ENCODE measurements at places on chromosomes 16 and 17.

DNA sequence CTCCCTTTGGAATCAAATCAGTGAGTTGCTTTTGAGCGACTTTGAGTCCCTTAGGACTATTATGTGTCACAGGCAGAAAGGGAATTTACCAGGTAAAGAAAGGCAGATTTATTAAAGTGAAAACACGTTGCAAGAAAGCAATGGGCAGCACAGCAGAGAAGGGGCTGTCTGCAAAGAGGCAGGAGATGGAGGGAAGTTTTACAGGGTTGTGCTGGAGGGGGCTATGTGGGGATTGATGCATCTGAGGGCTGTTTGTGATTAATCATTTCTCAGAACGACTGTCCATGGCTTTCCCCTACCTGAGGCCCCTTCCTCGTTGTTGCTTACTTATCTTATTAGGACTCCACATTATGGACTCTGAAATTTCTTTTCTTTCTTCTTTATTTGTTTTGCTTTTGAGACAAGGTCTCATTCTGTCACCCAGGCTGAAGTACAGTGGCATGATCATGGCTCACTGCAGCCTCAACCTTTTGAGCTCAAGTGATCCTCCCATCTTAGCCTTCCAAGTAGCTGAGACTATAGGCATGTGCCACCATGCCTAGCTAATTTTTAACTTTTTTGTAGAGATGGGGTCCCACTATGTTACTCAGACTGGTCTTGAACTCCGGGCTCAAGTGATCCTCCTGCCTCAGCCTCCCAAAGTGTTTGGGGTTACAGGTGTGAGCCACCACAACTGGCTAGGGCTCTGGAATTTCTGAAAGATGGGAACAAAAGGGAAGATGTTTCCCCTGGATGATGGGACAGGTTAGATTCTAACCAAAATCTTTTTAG lies 5.5 kb downstream of the WWP2 start:
- DNase-seq = no peak

DNA sequence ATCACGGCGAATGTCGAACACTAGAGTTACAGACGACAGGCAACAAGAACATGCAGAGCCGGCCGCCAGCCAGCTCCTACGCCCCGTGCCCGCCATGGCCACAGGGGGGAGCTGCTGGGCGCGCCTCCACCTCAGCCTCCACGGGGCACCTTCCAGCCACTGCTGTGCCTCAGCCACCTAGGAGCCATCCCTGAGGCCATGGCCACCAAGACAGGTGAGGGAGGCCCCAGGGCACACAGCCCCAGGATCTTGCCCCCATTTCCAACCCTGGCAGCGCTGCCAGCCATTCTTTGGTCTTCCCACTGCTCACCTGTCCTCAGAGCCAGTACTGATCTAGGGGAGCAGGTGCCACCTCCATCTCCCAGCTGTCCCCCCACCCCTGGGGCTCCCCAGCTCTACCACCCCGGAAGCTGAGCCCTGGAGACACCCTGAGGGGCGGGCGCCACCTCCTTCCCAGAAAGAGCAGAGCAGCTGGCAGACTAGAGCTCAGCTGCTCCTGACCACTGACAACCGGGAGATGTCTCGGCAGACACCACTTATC lies 11.8 kb downstream of the GNPTG start:
- peak; percentile 4 for DNase-seq

GRCh38 chr17:1992541-1992940 lies 32.6 kb downstream of the RTN4RL1 start:
- DNase-seq = no peak

DNA sequence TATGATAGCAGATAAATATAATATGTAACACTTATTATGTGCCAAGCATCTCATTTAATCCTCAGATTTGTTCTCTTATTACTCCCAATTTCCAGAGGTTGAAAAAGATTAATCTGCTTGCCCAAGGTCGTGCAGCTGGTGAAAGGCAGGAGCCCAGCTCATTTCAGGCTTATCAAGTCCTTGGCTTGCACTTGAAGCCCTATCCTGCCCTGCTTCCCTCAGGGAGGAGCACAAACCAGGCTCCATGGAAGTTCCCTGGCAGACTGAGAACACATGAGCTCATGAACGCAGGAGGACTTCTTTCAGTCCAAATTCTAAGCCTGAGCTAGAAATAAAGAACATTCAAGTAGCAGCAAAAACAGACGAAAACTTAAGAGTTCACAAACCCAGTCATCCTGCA lies 74.8 kb downstream of the USP31 start:
- DNase-seq = no peak

GRCh38 chr16:14609716-14610115 lies 20.3 kb downstream of the PARN start:
- no peak for DNase-seq

DNA sequence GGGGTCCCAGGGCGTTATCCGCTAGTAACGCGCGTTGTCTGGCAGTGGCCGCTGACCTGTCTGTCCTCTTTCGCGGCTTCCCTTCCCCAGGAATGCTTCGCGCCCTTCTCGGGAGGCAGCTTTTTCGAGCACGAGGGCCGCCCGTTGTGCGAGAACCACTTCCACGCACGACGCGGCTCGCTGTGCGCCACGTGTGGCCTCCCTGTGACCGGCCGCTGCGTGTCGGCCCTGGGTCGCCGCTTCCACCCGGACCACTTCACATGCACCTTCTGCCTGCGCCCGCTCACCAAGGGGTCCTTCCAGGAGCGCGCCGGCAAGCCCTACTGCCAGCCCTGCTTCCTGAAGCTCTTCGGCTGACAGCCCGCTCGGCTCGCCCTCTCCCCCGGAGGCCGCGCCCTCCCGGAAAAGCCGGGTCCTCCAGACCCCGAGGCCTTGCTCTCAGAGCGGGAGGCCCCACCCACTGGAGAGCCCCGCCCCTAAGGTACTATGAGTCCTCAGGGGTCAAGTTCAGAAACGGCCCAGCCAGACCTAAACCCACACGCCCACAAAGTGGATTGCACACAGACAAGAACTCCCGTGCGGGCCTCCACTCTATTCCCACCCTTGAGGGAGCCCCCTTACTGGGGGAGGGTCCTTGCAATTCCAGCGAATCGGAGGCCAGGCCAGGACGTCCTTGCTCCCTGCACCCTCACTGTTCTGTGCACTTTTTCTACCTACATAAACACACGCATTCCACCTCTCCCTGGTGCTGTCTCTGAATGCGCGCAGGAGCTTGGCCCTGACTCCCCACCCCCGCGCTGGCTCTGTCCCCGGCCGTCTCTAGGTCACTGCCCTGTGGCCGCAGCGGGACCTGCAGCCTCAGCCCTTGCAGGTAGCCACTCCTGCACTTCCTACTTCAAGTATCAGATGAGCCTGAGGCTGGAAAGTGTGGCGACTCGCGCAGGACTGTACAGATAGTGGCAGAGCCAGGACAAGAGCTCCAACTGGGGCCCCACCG lies 5.4 kb upstream of the SLC5A2 start:
- no peak for DNase-seq

GRCh38 chr16:24731722-24732419 lies 2.4 kb downstream of the TNRC6A start:
- DNase-seq = no peak

- DNase-seq = no peak
Measured at GRCh38 chr17:50562242-50563091, 2.0 kb downstream of the CACNA1G start.

GRCh38 chr16:11740567-11740966 lies 2.1 kb downstream of the TXNDC11 start:
- no peak for DNase-seq

DNA sequence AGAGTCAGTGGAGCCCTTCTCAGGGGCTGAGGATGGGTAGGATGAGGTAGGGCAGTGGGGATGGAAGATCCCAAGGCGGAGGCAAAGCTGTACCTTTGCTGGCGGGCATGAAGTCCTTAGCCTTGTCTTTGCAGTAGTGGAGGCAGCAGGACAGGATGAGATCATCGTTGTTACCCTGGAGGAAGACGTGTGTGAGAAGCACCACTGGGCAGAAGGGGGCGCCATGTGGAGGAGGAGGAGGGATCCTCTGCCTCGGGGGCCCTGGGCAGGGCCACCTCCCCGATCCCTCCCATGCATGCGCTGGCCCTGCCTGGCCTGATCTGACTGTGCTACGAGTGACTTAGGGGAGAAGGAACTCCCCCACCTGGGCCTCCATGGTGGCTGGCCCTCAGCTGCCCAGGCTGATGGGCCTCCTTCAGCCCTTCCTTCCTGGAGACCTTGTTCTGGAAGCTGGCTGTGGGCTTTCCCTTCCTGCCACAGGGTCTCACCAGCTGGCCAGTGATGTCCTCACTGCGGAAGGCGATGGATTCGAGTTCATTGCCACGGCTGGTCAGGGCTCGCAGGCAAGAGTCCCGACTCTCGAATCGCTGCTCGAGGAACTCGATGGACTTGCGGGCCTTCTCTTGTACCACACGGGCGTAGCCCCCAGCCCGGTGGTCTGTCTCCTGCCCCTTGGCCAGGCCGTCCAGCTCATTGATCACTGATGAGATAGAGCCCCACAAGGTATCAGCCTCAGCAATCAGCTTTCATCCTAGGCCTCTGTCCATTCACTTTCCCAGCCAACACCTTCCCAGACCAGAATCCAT lies 10.3 kb downstream of the HIC1 start:
- no peak for DNase-seq

DNA sequence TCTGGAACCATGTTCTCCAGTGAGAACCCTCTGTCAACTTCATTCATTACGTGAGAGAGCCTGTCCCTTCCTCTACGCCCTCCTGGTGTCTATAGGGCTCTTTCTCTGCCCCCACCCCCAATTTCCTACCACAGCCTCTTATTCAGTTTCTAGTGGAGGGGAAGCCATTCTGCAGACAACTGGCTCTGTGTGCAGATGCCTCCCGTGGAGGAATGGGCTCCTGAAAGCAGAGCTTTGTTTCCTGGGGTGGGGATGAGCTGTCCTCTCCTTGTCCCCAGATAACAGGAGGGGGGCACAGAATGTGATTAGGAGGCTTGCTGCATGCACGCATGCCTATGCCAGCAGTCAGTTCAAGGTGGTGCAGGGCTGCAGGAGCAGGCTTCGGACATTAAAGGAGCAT lies 31.6 kb downstream of the MMP15 start:
- DNase-seq = no peak

DNA sequence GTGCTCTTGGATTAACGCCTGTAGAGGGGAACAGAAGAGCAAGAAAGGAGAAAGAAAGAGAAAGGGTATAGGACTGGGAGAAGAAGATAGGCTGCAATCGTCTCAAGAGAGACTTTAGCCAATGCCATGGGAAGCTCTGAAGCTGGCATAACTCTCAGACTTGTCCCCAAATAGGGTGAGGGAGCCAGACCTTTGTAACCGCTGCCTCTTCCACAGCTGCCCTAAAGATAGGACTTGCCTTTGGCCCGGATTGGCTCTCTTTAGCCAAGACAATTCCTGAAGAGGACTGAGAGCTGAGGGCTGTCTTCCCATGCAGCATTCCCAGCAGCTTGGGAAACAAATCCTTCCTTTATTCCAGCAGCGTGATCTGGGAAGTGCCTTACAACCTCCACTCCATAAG lies 20.8 kb upstream of the MMD start:
- DNase-seq = no peak

DNA sequence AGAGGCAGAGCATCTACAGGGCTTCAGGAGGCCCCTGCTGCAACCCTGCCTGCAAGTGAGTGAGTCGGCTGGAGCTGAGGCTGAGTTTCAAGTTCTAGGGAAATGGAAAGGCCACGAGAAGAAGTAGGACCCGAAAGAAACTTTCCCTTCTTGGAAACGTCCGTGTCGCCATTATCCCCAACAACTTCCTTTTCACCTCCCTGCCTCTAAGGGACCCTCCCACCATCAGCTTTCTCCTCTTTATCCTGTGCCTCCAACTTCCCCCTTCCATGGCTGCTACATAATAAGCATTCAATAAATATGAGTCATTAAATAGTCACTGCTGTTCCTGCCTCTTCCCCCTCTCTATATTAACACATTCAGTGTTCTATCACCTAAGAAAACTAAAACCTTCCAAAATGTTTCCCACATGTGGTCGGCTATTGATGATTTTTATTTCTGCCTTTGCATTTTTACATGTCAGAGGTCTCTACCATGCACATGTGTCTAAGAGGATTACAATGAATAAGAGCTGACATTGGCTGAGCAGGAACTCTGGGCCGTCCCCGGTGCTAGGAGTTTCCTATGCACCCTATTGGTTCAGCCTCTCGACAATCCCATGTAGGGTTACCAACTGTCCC lies 115.9 kb upstream of the TNRC6C start:
- no peak for DNase-seq

GRCh38 chr17:45104029-45104428 lies 28.3 kb downstream of the PLCD3 start:
- no peak for DNase-seq

DNA sequence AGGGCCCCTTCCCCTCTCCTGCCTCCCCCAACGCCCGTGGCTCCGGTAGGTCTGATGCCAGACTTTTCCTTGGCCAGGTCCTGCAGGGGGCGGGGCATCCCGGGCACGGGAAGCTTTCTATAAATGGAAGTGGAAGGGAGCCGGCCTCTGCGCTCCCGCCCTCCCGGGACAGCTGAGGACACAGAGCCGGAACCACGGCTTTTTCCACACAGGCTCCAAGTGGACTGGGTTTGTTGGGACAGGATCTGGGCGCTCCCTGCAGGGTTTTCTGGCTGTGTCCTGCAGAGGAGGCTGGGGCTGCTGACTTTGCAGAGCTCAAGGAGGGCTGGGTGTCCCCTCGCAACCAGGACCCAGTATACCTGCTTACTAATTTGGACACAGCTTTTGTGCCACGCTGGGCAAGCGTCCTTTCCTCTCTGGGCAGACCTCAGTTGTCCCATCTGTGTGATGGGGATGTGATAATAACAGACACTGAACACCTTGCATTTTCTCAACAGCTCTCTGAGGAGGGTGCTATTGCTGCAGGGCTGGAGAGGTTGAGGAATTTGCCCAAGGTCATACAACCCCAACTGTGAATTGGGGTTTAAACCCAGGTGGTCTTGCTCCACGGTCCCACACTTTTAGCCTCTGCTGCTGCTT lies 1.8 kb downstream of the TNS4 start:
- DNase-seq = peak; percentile 44

DNA sequence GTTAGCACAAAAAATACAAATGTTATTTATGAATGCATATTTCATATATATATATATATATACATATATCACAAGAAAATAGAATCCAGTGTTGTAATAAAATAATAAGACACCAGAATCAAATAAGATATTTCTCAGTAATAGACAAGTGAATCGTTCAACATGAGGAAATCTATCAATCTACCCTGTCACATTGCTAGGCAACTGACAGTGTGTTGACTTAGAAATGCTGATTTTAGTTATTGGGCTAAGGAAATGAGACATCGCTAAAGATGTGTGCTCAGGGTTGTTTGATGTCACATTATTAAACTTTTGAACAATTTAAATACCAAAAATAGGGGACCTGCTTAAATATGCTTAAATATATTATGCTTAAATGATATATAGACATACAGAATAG lies 49.9 kb upstream of the DNAH9 start:
- DNase-seq = no peak

DNA sequence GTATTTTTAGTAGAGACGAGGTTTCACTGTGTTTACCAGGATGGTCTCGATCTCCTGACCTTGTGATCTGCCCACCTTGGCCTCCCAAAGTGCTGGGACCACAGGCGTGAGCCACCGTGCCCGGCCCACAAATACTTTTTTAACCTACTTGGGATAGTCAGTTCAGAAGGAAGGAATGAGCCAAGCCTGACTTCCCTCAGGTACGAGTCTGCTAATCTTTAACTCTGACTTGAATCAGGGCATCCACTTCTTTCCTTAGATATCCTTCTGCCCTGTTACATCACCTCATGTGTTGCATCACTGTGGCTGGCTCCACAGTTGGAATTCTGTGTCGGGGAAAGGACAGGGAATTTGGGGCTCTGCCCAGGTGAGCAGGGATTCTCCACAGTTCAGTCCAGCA lies 120.8 kb downstream of the MSI2 start:
- no peak for DNase-seq
